Activated naive CD4-positive, alpha-beta T cell treated with anti-CD3 and anti-CD28 coated beads, Interleukin-2, amount 50 U/mL, for 72 hours (primary cell): ENCODE measurements at places on chromosomes 7 and 10.

- DNase-seq = no peak
Observed at GRCh38 chr10:95877881-95878280, 29.9 kb upstream of the CC2D2B start.

- DNase-seq = no peak
Observed at GRCh38 chr7:137578541-137578940, 235.0 kb upstream of the PTN start.

- DNase-seq = no peak
Observed at GRCh38 chr7:134514106-134514505, 13.3 kb upstream of the AKR1B10 start.

- no peak for DNase-seq
Observed at GRCh38 chr7:55574051-55574717, 1.9 kb upstream of the VOPP1 start.

DNA sequence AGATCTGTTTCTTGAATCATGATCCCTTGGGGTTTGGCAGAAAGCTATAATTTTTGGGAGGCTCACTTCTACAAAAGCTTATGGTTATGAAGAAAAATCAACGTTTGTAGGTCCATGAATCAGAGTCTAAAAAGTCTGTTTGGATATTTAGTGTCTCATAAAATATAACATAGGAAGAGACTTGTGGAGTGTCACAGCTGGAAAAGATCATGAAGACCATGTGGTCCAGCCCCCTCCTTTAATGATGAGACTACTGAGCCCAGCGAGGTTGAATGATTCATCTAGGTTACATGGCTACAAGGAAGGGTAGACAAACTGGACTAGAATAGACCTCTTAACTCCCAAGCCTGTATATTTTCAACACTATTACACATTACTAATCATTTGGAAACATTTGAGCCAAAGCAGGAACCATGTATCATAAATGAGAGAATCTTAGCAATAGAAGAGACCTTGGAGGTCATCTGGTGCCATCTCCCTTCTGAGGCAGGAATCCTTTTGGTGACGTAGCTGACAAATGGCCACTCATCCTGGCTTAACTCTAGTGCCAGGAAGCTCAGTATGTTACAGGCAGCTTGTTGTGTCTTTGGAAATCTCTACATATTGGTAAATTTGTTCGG lies 152.5 kb downstream of the CREB5 start:
- DNase-seq = no peak

- DNase-seq = no peak
Observed at GRCh38 chr7:51545131-51545530, 228.5 kb upstream of the COBL start.

DNA sequence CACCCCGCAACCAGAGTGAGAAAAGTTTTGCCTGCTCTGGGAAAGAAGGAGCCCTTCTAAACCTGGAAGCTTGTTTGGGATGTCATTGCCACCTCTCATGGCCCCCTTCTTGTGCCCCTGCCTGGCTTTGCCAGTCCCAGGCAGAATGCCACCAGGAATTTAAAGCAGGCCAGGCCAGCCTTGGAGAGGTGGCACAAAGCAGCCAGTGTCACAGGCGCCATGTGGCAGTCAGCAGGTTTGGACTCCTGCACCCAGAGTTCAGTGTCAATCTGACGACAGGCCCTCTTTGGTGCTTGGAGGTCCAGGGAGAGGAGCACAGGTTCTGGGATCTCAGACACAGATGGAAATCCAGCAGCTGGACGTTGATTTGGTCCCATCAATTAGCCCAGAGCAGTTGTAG lies 12.7 kb downstream of the HK1 start:
- DNase-seq = no peak
